Stimulated activated CD8-positive, alpha-beta memory T cell treated with anti-CD3 and anti-CD28 coated beads, Interleukin-7, amount 100 ng/mL, for 1 hour (primary cell): ENCODE measurements at places on chromosomes 2 and 18.

GRCh38 chr2:166233244-166233643 is 105.4 kb upstream of the SCN1A start:
- DNase-seq, result no peak

GRCh38 chr2:216845426-216845825 is 14.4 kb downstream of the TNP1 start:
- no peak for DNase-seq

DNA sequence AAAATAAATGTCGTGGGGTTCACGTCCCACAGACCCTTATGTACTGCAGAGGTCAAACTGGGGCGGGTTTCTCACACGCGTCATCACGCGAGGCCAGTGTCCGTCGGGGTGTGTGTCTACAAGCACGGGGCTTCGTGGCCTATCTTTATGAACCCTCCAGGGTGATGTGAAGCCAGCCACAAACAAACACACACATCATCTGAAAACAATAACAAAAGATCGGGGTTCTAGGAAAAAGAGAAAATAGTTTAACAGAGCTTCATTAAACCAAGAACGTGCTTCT is 23.3 kb downstream of the LDLRAD4 start:
- DNase-seq, result no peak

DNA sequence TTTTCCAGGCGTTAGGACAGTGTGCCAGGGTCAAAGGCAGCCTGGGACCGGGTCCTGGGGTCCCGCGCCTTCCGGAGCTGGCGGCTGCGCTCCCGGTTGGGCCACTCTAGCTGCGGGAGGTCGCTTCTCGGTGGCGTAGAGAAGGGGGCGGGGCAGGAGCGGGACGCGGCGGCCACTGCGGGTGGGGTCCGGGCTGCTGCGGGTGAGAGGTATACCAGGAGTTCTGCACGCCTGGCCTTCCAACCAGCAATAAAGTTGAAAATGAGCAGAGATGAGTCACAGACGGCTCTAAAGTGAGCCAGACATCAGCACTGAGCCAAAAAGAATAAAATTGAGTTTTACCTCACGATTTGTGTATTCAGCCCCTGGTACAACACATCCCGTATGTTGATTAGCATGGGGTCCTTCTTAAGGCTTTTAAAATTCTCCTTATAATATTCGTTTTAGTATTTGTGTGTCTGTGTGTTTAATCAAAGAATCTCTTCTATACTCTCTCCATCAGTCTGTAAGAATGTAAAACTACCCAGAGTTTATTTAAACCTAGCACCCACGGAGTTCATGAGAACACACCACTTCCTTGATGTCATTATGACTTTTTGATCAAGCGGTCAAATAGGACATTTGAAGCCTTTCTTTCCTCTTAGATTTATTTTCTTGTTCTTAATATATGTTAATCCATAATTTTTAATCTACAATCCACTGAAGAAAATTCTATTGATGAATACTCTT is at the start of gene C1GALT1C1L:
C1GALT1C1L (minus strand) TSS at position 108 of the 729 bp plus-strand sequence; CDS start at position 1, 107 bp downstream.
- DNase-seq, result no peak

DNA sequence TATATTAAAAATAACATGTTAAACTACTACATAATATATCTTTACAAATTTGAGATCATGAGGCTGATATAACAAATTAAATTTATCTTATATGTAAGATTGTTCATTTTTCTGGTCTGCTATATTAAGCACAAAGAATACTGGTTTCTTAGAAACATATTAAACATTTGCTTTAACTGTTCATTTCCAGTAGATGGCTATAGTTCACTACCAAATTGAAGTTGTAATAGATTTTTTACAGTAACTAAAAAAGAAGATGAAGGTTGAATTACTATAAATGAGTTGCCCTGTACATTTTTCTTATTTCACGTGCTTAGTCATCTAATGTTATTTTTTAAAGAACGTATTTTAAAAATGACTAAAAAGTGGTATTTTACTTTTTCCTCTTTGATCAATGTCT is 57.0 kb downstream of the ZNF407 start:
- DNase-seq, result no peak

DNA sequence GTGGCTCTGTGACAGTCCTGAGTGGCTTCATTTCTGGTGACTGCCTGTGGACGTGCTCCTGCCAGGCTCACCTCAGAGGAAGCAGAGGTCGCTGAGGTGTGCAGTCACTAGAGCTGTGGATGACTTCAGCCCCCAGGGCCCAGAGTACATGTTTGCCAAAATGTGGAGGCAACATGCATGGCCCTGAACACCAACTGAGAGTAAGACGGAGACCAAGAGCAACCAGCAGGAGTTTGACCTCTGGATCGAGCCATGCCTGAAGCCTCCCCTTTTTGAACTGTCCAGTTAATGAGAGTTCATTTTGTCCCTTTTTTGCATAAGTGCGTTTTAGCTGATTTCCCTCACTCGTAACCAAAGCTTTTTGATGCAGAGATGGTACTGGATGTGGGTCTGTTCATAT is 184.9 kb downstream of the RTP5 start:
- no peak for DNase-seq

- no peak for DNase-seq
Measured at GRCh38 chr2:205712508-205712907, 30.2 kb downstream of the NRP2 start.

GRCh38 chr18:23515911-23516546 is 12.7 kb downstream of the RMC1 start:
- DNase-seq, result peak; percentile 54

GRCh38 chr18:44876024-44876423 is 195.3 kb downstream of the SETBP1 start:
- no peak for DNase-seq

GRCh38 chr18:58758046-58758445 is 86.8 kb downstream of the MALT1 start:
- DNase-seq, result no peak

DNA sequence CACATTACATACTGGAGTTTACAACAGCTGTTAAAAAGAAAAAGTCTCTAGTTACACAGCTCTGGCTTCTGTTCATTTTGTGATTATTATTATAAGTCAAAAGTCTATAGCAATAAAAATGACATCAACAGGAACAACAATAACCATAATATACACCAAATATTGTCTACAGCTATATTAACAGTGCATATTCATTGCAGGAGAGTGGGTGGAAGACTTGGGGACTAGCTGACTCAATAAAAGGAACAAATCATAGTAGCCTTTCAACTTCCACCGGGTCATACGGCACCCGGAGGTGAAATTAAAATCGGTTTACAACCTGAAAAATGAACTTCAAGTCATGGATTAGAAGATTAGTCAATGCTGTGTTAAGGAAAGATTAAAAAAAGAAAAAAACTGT is 642.1 kb downstream of the SATB2 start:
- DNase-seq, result no peak

DNA sequence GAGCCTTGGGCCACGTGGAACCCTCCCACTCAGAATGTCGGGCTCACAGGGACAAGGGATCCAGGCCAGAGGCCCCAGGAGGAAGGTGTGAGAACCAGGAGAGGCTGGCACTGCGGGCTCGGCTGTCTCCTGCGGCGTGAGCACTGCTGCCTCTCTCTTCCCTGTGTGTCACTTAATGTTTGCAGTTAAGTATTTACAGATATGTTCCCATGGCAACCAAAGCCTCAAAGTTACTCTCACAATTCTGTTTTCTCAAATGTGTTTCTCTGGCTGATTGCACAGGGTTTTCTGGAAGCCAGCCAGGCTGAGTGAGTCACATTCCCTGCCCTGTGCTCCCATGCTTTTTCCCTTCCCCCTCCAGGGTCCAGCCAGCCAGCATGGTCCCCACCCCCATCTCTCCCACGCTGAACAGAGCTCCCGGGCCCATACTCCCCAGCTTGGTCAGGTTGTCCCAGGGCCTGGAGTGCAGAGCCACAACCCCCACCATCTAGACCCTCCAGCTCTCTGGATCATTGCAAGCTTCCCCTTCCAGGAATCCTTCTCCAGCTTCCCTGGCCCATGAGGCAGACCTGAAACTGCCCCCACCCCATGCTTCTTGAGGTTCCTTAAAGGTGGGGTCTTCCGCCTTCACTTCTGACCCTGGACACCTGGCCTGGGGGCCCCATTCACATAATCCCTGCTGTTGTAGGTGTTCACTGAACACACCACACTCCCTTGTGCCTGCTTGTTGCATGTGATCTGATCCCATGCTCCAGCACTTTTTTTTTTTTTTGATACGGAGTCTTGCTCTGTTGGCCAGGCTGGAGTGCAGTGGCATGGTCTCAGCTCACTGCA is 265.9 kb downstream of the CELF4 start:
- no peak for DNase-seq

DNA sequence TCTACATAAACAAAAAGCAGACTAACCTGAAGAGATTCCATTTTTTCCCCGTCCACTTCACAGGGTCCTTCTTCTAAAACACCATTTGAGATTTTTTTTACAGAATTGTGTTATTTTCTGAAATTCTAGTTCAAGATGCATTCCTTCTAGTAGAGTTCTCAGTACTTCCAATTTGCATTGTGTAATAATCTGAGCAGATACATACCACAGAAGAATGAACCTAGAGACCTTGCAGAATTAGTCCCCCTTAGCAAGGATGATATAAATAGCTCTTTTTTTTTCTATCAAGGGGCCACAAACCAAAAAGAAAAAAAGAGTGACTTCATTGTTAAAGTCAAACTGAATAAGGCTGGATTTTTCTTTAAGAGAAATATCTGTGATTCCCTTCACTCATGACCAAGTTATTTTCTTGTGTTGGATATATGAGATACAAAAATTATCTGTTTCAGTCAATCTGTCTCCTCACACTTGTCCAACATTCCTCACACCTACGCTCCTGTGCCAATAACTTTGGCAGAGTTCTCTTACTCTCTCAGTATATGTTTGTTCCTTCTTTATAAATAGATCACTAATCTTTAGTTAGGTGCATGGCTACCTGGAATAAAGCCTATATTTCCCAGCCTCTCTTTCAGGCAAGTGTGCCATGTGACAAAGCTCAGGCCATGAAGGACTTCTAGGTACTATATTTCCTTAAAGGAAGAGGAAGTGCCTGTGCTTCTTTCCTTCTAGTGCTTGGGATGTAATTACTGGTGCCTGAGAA is 183.5 kb downstream of the ZNF385B start:
- DNase-seq, result no peak

GRCh38 chr18:30248056-30248455 is 794.5 kb downstream of the DSC3 start:
- DNase-seq, result no peak

DNA sequence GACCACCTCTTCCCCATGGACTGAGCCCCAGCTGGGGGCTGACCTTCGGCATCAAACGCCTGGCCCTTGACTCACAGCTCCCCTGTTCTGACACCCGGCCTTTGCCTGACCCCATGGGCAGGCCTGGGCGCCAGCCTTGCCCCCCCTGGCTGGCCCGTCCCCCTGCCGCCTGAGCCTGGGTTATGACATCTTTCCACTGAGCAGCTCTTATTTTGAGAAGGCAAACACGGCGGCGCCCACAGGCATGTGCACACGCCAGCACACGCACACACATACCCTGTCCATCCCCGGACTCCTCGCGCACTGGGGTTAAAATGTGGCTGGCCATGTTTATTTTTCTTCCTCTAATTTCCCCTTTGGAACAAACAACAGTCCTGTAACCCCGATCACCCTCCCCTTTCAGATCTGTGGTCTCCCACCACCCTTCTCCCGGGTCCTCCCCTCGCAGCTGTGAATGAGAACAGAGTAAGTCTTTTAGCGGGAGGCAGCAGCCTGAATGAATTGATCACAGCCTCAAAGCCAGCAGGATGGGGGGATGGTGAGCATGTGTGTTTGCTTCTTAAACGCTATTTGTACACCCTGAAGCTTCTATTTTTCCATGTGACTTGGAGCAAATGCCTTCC is 11.8 kb upstream of the ATOH8 start:
- no peak for DNase-seq

- no peak for DNase-seq
Measured at GRCh38 chr2:172100935-172101820, 1.5 kb downstream of the DLX2 start.

DNA sequence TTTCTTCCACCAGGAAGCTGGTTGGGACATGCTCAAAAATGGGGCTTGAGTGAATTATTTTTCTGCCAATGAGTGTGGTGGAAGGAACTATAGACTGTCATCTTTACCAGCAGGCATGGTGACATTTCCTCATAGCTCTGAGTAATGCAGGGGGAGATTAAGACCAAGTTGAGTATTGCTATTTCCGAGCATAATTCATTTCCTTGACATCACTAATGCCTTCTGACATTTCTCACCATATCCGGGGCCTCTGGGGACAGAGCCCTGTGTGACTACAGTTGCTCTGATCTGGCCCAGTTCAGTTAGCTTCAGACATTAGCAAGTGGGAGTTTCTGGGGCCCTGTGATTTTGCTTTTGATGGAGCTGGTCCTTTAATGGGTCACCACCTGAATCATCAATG is 410.4 kb downstream of the MEIS1 start:
- DNase-seq, result no peak

- no peak for DNase-seq
Measured at GRCh38 chr2:152539424-152539823, 177.8 kb downstream of the PRPF40A start.

DNA sequence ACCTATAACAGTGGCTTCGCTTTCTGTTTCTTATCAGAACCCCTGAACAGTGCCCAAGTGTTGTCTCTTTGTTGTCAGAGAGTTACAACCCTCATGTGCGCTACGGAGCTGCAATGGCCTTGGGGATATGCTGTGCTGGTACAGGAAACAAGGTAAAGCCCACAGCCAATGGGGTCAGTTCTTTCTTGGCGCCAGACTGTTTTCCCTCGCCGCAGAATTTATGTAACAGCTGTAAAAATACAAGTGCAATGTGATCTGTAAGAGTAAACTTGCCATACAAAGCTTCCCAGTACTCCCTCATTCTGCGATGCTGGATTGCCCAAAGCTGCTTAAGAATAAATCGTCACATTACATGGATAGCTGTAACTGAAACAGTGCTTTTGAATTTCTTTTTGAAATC is 13.9 kb upstream of the HTR2B start:
- DNase-seq, result no peak
